Upper lobe of right lung (tissue), 1 donor: ENCODE measurements at places on chromosomes 5 and 9. TPM values are rescaled to one million over a fixed set of nuclear protein-coding genes. Genes with fewer than 3 reads are reported as not detected.

CDO1 gene
- 20.1 TPM for total RNA-seq

ADAMTS12 gene
- total RNA-seq = 11.2 TPM

BDP1 gene
- total RNA-seq = 28.2 TPM

MLANA gene
- total RNA-seq = not detected

DNAJC25 gene
- total RNA-seq = 6.6 TPM

DNA sequence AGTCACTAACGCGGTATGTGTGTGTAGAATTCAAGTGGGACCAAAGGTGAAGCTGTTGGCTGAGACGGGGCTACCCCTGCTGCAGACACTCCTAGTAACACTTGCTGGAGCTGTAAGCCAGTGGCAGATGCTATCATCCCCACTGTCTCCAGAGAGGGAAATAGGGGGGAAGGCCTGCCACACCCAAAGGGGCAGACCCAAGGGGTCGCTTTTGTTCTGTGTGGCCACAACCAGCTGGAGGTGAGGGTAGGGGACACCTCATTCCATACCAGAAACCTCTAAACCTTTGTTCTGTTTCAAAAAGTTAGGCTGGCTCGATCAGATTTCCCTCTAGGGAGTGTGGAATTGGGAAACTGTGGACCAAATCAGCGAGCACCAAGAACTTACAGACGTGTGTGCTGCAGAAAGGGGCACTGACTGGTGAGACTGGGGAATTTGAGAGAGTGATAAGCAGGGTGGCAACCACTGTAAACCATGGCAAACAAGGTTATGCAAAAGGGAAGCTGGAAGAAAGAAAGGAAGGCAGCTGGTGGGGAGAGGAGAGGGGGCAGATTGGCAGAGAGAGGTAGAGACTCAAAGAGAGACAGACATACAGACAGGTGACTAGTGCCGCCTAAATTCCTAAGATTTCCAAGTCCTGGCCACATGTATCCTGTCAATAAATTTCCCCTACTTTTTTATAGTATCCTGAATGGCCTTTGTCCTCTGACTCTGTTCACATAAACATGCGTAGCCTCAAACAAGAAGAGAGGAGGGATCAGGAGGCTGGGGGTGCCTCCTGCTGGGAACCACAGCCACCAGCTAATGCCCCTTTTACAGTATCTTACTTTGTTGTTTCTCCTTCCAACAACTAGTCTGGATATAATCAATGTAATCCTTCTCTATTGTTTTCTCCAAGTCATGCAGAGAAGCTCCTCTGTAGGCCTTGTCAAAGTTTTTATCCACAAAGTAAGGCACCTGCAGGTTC is 15.6 kb upstream of the SPATA24 start:
- no peak for DNase-seq

- no peak for DNase-seq
Measured at GRCh38 chr5:110968246-110969005, 103.1 kb upstream of the TSLP start.

DNA sequence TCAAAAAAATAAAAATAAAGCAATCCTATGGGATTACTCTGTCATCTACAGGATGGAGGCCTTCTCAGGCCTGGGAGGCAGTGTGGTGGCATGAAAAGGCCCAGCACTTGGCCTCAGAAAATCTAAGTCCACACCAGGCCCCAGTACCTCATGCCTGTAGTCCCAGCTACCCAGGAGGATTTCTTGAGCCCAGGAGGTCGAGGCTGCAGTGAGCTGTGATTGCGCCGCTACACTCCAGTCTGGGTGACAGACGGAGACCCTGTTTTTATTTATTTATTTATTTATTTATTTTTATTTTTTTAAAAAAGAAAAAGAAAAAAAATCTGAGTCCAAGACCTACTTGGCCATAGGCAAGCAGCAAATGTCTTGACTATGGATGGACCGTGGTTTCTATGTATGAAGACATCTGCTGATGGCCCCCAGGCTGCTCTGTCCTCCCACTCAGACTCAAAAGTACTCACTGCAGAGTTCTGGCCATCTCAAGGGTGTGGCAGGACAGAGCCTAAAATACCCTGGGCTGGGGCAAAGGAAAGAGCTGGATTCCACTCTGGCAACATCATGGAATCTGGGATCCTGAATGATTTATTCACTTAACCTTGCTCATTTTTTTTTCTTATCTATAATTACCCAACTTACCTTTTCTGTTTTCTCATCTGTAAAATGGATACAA is 55.0 kb downstream of the ARHGEF37 start:
- DNase-seq = no peak

GRCh38 chr9:108761655-108762347 is 94.0 kb downstream of the ACTL7B start:
- DNase-seq = no peak

DNA sequence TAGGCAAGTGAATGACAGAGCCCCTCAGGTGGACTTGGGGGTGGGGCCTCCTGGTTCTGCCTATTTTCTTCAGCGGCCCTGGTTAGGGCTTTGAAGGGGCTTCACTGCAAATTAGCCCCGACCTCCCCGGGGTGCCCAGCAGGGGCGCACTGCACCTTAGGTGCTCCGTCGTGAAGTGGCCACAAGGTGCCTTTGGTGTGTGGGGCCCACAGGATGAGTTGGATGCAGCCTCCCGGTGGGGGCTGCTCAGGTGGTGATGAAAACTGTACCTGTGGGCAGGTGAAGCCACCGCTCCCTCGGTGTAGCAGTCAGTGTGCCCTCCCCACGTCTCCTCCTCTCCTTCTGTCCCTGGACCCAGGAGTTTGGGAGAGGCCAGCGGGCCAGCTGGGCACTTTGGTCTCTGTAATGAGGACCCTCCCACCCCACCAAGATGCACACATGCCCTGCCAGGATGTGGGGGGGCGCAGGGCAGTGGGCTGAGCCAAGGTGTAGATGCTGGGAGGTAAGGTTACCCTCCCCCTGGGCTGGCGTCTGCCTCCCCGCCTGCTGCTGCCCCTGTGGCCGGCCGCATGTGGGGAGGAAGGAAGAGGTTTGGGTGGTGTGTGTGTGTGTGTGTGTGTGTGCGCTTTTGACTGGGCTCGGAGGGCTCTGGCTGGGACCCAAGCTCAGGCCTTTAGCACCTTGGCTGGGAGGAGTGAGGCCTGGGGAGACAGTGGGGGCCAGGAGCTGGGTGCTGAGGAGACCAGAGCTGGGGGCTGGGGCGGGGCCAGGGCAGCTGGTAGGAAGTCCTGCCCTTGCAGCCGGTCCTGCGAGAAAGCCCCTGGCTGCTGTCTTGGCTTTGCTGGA is 55.6 kb downstream of the RXRA start:
- no peak for DNase-seq

DNA sequence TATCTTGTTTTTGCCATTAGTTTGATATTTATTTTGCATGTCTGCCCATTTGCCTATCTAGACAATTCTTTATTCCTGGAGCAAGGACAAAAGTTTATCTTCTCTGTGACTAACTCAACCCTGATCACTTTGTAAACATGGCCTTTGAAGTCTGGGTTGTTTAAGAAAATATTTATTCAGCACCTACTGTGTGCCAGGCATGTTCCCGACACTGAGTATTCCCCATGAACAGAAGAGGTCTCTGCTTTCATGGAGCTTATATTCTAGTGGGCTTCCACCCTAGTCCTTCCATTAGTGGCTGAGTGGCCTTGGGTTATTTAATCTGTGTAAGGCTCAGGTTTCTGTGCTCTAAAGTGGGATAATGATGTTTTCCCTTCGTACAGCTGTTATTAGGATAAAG is 49.7 kb downstream of the SEMA6A start:
- DNase-seq = no peak

- DNase-seq = no peak
Measured at GRCh38 chr5:178931846-178932760, 8.9 kb upstream of the ZNF454 start.

DNA sequence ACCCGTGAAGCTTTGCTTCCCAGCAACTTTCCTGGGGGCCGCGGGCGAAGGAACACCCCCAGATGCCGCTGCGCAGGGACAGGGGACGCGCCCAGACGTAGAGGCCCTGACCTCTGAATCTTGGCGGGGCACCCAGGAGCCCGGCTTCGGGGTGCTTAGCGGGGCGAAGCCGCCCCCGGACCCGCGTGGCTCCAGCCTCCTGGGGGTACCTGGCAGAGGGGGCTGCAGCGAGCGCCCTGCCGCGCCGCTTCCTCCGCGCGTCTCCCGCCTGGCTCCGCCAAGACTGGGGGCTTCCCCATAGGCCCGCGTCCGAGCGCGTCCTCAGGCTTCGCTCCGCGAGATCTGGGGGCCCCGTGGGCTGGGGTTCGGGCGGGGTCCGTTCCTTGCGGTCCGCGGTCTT is 23.0 kb upstream of the ZNF782 start:
- DNase-seq = no peak

GRCh38 chr5:218457-219291 is 554 bp downstream of the SDHA start:
- DNase-seq = peak; percentile 76

DNA sequence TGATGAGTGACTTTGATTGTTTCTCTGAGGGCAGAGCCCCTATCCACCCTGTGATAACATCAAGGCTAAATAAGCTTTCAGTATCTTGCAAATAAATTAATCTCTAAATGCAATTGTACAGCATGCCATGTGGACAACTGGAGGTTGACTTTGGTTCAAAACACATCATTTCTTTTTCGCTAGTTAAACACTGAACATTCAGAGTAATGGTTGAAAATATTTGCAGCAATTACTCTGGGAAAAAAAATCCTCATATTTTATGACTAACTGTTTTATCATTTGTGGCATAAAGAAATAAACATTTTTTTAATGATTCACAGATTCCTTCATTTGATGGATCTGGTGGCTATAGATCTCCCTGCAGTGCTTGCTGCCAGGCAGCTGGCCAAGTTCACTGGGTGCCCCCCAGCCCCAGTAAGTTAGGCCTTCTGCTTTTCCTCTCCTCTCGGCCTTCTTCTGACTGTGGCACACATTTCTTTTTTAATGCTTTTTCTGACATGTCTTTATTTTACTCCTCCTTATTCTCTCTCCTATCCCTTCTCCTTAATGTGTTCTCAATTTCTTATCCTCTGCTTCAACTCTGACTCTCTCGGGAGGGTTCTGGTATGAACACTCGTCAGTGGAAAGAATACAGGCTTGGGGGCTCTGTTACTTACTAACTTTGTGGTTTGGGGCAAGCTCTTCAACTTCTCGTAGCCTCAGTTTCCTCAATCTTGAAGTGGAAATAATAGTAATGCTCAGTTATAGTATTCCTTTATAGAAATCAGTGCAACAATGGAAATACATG is 69.6 kb downstream of the ADAMTSL1 start:
- DNase-seq = no peak

DNA sequence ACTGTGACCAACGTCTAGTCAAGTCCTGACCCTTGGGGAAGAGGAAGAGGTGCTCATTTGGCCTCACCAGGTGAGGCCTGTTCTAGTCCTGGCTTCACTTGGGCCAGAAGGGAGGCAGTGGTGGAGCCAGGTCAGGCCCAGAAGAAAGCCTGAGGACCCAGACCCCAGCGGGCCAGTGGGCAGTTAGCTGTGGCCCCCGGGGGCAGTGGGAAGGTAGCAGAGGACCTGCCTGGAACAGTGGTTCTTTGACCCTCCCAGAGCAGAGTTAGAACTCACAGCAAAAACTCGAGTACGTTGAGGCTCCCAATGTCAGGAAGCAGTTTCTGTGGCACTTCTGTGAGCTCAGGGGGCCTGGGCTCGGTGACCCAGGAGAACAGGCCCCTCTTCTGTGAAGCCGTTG is 66.0 kb upstream of the GARNL3 start:
- DNase-seq = no peak

- DNase-seq = no peak
Measured at GRCh38 chr9:98161851-98162250, 30.6 kb downstream of the CORO2A start.

DNA sequence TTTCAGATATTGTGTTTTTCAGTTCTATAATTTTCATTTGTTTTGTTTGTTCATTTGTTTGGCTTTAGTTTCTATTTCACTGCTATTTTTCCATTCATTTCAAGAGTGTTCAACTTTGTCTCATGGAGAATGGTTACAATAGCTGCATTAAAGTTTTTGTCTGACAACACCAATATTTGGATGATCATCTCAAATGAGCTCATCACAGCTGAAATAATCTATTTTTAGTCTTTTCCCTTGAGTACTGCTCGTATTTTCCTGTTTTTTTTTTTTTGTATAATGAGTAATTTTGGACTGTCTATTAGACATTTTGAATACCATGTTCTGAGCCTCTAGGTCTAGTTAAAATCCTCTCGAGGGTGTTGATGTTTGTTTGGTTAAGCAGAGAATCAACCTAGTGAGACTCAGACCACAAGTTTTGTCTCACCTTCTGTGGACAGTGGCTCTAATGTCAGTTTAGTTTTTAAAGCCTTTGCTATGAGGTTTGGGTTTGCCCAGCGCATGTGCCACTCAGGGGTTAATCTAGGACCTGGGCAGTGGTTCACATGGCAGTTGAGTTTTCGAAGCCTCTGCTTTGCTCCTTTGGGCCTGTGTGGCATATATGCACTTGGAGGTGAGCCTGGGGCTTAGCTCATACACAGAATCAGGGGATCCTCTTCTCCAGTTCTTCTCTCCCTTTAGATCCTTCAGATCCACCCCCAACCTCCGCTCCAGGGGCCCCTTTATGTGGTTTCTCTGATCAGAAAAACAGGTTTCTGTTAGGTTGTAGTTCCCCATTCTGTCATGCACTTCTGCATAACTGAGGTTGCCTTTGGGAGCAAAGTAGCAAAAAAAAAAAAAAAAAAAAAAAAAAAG is 79.8 kb downstream of the ARSB start:
- no peak for DNase-seq

GRCh38 chr5:51416149-51416548 is 32.9 kb downstream of the ISL1 start:
- no peak for DNase-seq

DNA sequence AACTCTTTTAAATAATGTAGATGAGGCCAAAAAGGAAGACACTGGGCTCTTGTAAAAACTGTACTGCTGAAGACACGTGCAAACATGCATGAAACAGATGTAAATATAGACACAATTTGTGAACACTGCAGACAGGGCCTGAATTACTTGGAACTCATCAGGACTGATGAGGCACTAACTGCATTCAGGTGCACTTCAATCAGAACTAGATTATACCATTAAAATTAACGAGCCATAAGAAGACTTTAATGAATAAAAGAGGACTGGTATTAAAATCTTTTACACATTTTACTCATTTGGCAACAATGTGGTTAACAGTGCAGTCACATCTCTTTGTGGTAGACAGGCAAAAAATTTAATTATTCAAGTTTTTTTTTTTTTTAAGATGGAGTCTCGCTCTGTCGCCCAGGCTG is 13.4 kb upstream of the ZCCHC9 start:
- DNase-seq = no peak

- no peak for DNase-seq
Measured at GRCh38 chr5:149632311-149633251, 51.3 kb downstream of the ARHGEF37 start.

GRCh38 chr9:130034570-130034969 is 8.4 kb downstream of the FNBP1 start:
- no peak for DNase-seq

- DNase-seq = no peak
Measured at GRCh38 chr9:16485575-16486321, 384.7 kb downstream of the BNC2 start.

GRCh38 chr5:92518318-92518904 is 1062.6 kb downstream of the NR2F1-AS1 start:
- no peak for DNase-seq

GRCh38 chr5:39400713-39401578 is 23.8 kb downstream of the DAB2 start:
- no peak for DNase-seq

- DNase-seq = no peak
Measured at GRCh38 chr9:78288214-78288892, 8.6 kb upstream of the PSAT1 start.

GRCh38 chr5:112691758-112692157 is 45.9 kb upstream of the APC start:
- no peak for DNase-seq
